ENCODE measurements at places on chromosomes 7 and 10.

DNA sequence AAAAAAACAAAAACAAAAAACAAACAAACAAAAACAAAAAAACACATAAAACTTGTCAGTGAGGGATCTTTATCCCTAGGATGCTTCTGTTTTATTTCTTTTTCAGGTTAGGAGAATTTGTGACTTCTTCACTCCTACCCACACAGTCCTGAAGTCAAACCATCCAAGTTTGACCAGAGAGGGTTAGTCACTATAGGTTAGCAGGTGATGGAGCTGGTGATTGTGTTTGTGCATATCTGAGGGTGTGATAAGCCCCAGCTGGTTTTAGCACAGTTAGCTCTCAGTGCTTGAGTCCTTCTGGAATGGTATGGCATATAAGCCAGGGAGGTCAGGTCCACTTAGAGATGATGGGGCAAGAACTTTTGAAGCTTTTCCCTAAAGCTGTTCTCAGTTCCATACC, 11.8 kb upstream of the IKZF1 start:
- no peak for DNase-seq

DNA sequence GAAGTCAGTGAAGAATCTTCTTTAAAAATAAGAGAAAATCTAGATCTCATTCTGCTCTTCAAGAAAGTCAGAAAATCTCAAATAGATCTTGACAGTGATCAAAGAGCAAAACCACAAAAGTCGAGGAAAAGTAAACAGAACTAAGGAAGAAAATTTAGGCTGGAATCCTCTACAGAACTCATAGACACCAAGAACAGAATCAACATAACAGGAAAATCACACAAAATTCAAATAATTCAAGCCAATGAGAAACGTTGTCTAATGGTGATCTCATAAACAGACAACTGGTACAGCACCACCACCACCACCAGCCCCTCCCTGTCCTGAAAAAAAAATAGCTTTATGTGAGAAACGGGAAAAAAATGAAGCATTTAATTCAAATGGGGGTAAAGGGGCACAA, 6.9 kb downstream of the ITGB1 start:
- no peak for DNase-seq

- DNase-seq = no peak
These were observed 44.6 kb upstream of the VDAC2 start for GRCh38 chr10:75165684-75166622.

DNA sequence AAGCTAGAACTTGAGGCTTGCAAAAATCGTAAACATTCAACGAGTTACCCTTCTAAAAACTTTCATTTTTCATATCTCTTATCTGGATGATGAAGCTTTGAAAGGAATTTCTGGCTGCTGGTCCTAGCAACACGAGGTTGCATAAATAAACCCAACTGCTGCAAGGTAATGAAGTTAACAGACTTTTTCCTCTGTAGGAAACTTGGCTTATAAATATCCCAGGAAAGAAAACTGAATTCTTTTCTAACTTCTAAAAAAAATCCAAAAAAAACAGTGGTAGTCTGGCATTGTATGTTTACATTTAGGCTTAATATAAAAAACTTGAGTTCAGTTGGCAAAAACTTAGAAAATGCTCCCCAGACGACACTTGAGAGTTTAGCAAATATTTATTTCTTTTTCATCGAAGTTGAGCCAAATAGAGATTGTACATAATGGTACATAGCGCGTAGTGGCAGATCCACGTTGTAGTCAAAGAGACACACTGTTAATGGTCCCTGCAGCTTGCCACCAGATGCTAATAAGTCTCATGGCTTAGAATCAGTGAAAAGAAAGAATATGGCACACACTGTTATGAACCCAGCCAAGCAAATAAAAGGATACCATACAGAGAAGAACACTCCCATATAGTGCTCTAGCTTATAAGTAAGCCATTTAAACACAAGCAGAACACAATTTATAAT, 200.3 kb upstream of the PCLO start:
- DNase-seq = no peak
